ENCODE measurements at places on chromosomes 6 and 20.

- DNase-seq: no peak
Measured at GRCh38 chr6:139161169-139161568, 26.3 kb downstream of the HECA start.

- no peak for DNase-seq
Measured at GRCh38 chr20:53045941-53046340, 73.8 kb downstream of the TSHZ2 start.

GRCh38 chr6:169800668-169801395 is 49.4 kb downstream of the ERMARD start:
- no peak for DNase-seq

DNA sequence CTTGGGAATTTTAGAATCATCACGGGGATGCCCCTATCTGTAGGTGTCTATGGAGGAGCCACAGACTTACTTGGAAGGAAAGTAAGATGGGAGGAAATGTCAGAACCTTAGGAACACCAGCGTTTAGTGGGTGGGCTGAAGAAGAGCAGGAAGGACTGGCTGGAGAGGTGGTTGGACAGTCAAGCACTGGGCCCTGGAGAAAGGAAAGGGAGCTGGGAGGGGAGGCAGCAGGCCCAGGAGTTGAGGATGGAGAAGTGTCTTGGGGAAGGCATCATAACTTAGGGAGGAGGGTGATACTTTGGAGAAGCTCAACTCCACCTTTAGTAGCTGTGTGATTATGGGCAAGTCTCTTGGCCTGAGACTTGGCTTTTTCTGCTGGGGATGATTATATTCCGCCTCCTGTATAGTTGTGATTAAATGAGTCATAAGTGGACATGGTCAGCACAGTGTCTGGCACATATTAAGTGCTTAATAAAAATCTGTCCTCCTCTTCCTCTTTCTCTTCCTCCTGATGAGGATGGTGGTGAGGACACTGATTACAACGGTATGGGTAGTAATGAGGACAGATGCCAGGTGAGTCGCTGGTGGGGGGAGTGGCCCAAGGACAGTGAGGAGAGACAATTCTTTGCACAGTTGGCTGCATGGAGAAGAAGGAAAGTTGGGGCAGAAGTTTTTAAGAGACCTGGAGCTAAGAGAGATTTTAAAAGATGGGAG is 125.7 kb downstream of the TOX2 start:
- no peak for DNase-seq

DNA sequence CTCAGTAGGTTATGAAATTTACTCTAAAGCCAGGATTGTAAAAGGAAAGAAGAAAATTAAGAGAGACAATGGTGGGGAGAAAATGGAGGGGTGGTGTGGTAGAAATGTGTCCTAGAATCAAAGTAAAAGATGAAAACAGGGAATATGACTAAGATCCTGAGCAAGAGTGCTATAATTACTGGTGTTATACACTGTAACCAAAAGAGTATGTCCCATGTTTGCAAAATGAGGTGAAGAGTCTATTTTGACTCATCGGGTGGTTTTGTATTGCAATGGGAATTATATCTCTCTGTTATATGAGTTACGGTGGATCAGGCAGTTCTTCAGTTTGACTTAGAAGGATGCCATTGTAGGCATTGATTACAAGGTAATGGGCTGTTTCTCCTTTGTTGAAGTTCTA is 8.5 kb downstream of the L3MBTL3 start:
- DNase-seq: no peak

GRCh38 chr20:17518339-17519052 is 12.7 kb downstream of the BFSP1 start:
- DNase-seq: no peak

DNA sequence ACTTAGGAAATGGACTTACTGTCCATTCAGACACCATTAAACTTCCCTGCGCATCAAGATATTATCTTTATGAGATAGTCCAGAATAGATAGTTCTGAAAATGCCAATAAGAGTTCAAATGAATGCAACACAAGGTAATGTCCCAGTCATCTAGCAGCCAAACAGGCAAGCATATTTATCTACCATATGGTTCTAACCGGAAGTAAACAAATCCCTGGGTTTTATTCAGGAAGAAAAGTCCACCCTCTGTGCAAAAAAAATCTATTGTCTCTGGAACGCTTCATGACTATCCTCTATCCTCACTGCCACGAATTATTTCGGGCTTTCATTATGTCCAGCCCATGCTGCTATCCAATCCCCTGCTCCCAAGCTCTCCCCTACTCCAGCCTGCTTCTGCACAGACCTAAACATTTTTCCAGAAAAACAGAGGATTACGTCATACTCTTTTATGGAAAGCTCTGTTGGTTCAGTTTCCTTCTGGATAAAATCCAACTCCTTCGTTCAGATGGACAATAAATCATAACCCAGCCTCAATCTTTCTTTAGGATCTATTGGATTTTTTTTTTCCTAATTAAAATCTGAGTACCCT is 11.4 kb downstream of the PPIL6 start:
- DNase-seq: no peak
